Stimulated activated CD4-positive, alpha-beta T cell treated with anti-CD3 and anti-CD28 coated beads, Interleukin-4, amount 100 ng/mL, for 48 hours (primary cell): ENCODE measurements at places on chromosomes 12 and 14.

DNA sequence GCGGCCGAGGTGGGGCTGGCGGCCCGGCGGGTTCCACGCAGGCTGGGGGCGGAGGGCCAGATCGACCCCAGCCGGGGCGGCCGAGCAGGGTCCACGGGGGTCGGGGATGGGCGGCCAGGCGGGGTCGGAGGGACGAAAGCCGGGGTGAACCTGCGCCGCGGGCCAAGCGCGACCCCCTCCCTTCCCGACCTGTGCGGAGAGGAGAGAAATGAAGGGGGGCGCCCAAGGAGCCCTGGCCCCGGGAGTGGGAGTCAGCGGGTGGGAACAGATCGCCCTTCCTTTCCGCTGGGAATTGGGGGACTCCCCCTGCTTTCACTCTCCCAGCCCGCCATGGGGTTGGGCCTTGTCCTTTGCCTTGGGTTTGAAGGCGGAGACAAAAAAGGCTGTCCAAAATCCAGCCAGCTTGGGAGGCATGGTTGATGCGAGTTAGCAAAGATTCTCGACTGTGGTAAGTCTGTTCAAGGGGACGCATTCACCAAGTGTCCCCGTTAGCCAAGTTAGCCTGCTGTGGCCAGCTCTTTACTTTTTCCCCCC is 559 bp upstream of the CKAP4 start:
- no peak for DNase-seq

DNA sequence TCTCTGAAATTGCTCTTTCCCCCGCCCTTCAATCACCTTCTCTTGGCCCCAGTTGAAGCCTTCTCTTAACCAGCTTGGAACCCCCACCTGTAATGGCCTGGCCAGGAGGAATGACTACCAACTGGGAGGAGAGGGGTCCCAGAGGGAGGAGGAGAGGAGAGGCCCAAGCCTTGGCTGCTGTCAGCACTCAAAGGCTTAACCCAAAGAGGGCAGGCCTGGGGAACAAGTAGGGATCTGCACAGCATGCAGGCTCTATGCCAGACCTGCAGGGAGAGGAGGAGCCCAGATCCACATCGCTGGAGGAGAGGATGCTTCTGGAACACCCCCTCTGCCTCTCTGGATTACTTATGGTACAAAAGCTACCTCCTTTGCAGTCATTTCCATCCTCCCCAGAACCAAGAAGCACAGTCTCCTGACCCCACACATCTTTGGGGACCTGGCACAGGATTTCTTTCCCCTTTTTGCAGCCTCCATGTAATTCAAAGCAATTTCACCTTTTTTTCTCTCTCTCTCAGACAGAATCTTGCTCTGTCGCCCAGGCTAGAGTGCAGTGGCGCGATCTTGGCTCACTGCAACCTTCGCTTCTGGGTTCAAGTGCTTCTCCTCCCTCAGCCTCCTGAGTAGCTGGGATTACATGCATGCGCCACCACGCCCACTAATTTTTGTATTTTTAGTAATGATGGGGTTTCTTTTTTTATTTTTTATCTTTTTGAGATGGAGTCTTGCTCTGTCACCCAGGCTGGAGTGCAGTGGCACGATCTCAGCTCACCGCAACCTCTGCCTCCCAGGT is 6.2 kb downstream of the RARG start:
- DNase-seq: no peak

GRCh38 chr12:82955043-82955442 is 268.3 kb downstream of the TMTC2 start:
- no peak for DNase-seq

DNA sequence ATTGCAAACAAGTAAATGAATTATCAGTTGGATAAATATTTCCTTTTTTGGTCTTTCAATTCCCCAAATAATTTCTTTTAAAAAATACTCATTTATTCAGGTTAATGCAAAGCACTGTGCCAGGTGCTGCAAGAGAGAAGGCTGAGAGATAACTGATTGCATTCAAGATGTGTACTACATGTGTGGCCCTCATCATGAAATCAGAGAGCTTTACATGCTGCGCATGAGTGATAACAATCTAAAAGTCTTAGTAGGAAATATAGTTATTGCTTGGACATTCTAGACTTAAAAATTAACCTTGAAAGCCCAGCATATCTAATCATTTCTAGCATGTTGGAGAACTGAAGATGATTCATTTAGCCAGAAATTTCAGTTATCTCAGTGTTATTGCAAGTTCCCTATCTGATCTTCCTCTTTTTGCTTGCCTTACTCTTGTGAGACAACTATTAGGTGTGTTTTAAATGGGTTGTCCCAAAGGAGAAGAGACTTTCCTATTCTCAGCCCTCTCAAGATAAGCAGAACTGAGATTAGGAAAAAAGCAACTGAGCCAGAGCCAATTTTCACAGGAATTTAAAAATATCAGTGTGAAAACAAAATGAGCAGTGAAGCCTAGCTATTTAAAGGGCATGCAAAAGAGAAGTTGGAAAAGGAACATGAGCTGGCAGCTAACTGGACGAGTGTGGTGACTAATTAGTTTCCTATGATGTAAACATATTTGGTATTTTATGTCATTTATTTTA is 60.9 kb downstream of the PLEKHA5 start:
- DNase-seq: no peak

GRCh38 chr12:96248136-96248931 is 54.2 kb downstream of the ELK3 start:
- DNase-seq: no peak

- DNase-seq: peak; percentile 35
Measured at GRCh38 chr12:76183459-76184186, 99.1 kb upstream of the NAP1L1 start.

GRCh38 chr12:130947028-130947613 is 6.6 kb upstream of the ADGRD1 start:
- no peak for DNase-seq

DNA sequence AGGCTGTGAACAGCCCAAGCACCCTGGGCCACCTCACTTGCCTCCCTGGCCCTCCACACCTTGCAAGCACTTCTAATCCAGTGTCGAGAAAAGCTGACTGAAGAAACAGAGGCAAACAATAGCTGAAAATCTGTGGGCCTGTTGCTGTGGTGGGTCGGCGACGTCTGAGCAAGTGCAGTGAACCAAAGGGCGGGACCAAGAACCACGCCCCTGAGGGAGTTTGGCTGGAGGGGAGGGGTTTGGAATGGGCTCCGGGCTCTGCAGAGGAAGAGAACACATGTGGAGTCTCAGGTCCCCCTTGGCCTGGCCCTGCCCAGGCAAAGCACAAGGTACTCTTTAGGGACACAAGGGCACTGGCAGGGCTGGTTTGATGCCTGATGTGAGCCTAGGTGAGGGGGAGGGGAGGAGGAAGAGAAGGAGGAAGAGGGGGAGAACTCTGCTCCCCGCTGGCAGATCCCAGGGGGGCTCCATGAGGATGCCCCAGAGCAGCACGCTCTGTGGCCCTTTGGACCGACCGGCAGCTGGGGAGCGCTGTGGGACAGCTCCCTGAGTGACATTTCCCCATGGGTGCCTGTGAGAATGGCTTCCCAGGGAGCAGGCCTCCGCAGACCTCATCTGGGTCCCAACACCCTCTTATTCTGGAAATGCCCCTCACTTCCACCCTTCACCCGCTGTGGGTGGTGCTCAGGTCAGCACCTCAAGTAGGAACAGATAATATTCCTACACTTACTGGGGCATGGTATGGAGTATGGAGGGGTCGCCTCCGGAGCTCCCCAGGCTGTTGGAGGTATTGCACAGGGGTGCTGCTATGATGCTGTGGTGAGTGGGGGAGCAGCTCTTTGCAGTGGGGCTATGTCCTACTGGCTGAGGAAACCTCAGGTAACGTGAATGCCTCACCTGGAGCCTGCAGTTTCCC is 85.5 kb downstream of the CPSF2 start:
- DNase-seq: no peak

DNA sequence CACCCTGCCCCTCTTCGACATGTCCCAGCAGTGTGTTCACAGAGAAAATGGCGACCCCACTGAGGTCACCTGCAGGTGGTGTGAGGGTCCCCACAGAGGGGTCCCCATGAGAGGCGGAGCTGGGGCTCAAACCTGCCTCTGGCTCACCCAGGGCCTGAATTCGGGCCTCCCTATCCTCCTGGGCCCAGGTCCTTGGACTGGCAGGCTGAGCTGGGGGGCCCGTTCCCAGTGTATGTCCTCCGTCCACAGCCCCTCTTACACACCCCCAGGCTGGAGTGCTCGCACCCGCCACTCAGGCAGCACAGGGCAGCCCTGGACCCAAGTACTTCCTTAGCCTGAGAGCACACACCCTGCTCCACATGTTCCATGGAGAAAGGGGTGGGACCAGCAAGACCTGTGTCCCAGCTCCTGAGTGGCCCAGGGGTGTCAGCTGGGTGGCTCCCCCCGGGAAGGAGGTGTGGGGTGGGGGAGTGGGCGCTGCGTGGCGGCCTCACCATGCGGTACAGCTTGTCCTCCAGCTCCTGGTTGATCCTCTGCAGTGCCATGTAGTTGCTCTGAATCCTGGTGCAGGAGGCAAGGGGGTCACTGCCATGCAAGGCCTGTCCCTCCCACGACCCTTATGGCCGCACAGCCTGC is 42.6 kb downstream of the BEGAIN start:
- no peak for DNase-seq

DNA sequence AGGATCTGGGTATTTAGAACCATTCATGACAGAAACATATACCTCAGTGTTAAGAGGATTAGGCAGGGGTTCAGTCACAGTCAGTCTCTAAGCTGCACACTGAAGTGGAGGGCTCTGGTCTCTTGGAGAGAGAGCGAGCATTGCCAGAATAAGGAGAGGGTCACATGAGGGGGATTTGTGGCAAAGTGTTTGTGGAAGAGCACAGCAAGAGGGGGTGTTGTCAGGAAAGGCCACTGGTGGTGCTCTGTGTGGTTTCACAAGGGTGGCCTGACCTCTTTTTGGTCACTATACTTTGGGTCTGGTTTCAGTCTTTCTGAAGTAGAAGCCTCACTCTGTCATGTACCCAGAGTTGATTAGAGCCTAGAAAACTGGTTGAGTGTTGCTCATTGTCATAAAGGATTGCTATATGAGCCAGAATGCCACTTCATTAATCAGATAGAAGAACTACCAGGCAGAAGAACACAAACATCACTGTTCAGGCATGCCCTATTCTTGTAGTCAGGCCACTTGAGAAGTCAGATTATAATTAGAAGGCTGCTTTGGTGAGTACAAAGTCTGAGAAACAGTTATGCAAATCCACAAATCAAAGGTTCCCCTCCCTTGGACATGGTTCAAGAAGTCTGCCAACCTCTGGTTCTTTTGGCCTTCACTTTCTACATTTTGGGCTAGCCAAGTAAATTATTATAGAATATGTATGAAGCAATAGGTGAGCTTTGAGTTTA is 8.4 kb downstream of the TMEM19 start:
- DNase-seq: no peak

DNA sequence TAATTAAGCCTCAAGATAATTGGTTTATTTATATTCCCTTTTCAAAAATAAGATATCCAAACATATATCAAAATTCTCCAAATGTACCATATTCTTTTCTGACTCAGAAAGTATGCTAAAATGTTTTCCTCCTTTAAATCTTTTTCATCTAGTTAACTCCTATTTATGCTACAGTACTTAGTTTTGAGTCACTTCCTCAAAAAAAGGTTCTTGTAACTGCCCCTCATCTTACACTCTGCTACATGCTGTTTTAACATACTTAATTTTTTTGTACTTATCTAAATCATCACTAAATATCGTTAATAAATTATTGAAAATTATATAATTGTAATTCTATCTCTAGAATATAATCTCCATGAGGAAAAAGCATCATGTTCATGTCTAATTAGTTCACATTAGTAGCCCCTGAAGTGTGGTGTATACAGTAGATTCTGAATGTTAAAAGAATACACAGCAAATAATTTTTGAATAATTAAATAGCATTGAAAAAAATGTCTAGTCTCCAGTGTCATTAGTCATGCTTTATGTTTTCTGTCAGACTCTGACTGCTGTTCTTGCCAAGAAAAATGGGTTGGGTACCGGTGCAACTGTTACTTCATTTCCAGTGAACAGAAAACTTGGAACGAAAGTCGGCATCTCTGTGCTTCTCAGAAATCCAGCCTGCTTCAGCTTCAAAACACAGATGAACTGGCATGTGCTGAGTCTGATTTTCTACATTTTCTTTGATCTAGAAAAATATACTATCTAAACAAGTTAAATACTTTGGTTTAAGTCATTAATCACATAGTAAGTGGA is 3.5 kb downstream of the KLRD1 start:
- no peak for DNase-seq

- no peak for DNase-seq
Measured at GRCh38 chr12:25977047-25977446, 18.6 kb downstream of the RASSF8 start.

GRCh38 chr12:67269633-67270573 is 745 bp downstream of the CAND1 start:
- peak; percentile 25 for DNase-seq

DNA sequence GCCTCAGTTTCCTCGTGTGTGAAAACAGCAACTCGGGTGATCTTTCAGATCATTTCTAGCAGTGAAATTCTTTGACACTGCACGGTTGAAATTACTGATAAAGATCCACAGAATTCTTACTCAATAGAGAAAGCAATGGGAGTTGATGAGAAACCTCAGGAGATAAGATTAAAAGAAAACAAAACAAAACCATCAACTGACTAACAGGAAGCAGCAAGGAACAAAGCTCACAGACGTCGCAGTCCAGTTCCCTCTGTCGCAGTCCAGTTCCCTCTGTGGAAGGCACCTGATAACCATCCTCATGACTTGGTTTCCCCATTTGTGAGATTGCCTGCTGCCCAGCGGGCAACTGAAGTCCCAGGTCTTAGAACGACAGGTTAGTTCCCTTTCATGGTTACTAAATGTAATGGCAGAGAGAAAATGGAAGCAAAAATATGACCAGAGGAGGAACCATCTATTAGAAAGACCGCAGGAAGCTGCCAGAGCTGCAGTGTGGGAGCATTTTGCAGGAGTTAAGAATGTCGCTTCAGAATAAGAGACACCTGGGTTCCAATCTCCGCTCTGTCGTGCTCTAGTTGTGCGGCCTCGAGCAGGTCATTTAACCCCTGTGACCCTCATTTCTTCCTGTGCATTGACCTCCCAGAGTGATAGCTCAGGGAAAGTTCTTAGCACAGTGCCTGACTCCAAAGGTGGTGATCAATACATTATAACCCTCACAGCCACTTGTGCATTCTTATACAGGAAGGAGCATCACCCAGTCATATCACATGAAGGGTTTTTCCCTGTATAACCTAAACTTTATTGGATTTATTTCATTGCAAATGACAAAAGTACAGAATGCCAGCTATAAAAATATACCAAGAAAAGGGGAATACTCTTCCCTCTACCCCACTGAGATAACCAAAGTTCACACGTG is 5.1 kb upstream of the MED13L start:
- no peak for DNase-seq
